NCI-H446 treated with DMSO at 0.1 percent for 48 hours (cell line): ENCODE measurements at places on chromosomes 6 and 20.

DNA sequence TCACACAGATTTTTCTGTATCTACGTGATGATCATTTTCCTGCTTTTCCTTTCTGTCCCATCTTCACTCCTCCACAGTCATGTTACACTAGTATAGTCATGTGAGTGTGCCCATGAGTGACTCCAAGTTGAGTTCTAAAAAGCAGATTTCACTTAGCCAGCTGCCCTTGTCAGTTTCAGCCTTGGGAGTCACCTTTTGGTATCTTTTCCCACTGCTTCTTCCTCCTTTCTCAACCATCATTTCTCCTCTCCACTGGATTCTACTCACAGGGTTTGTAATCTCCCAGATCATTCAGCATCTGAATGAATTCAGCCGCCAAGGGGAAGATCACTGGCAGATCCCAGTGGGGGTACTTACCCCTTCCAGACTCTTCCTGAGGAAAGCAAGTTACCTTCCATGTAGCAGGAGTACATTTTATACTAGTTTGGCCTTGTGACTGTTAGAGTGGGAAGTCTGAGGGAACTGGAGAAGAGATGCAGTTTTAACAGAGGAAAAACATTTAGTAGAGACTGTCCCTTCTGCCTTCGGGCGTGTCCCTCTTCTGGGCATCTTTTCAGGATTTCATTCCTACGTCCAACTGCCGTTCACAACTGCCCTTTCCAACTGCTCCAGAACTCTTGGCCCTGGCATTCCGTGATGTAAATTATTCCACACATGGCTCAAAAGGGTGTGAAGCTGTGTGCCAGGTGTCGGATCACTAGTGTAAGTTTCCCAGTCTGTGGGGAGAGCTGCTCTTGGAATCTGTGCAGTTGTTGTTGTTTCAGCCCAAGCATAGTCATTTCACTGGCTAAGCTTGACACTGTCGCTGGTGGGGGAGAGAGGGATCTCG is 38.9 kb downstream of the BICRAL start:
- DNase-seq, result no peak

DNA sequence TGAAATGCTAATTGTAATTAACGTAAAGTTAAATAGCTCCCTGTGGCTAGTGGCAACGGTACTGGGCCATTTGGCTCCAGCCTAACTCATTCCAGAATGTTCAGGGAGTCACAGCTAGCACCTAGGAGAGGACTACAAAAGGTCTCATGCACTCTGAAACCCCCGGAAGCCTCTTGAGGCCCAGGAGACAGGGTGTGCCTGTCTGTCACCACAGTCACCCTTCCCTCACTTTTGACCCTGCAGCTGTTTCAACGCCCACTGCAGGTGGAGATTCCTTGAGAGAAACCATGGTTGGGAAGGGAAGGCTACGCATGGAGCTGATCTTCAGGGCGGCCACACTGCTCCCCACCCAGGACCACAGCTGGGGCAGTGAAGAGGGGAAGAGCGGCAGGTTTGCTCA is 58.6 kb downstream of the SULF2 start:
- DNase-seq, result no peak

- no peak for DNase-seq
Observed at GRCh38 chr6:138374815-138375214, 2.9 kb upstream of the SMIM28 start.

DNA sequence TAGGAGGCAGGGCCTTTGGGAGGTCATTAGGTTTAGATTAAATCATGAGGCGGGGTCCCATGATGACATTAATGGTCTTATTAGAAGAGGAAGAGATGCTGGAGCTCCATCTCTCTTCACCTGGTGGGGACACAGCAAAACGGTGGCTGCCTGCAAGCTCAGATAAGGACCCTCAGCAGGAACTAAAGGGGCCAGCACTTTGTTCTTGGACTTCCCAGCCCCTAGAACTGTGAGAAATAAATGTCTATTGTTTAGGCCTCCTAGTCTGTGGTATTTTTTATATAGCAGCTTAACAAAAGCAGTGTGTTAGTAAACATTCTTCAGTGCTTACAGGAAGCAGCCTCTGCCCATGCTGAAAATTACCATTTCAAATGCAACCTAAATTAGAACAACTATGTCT is 157.6 kb downstream of the FOXA2 start:
- DNase-seq, result no peak

DNA sequence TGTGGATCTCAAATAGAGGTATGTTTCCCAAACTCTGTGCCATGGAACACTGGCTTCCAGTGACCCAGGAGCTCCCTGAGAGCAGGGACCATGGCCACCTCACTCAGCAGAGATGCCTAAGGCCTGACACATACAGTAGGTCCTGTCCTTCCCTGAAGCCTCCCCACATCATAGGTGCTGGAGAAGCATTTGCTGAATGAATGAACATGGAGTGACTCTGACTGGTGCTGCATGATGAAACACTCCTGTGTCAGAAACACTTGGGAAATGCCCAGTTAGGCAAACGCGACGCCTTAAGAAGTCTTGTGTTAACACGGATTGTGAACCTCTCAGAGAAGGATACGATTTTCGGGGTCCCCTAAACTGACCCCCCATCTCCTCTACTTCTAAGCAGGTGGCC is 14.3 kb downstream of the SLA2 start:
- DNase-seq, result no peak

- DNase-seq, result no peak
Observed at GRCh38 chr20:15364781-15365180, 1027.4 kb upstream of the FLRT3 start.

- no peak for DNase-seq
Observed at GRCh38 chr20:17394411-17394810, 136.8 kb downstream of the BFSP1 start.

DNA sequence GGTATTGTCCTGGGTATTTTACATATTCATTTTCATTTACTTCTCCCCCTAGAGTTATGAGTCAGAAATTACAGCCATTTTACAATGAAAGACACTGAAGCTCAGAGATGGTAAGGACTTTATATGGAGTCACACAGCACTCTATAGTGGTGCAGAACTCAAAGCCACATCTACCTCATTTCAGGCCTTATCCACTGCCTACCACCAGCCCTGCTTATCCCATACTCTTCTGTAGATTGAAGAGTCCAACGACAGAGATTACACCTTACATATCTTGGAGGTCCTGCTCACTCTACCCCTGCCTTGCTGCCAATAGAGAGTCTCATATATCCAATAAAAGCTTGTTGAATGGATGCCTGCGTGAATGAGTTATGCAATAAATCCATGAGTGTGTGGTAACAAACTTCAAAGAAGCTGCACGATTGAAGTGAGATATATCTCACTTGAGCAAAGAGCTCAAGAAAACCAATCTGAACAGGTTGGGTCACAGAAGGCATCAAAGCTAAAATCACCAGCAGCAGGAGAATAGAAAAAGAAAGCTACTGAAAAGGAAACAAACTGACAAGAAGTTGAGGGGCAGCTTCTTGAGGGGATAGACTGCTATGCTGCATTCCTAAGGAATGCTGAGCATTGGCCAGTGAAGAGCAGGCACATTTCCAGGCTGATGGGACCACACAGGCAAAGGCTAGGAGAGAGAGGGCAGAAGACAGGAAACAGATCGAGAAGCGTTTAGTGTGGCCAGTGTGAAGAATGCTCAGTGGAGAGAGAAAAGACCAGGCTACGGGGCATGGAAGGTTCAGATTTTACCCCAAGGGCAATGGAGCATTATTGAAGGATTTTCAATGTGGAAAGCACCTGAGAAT is 585.6 kb downstream of the DHX35 start:
- no peak for DNase-seq

DNA sequence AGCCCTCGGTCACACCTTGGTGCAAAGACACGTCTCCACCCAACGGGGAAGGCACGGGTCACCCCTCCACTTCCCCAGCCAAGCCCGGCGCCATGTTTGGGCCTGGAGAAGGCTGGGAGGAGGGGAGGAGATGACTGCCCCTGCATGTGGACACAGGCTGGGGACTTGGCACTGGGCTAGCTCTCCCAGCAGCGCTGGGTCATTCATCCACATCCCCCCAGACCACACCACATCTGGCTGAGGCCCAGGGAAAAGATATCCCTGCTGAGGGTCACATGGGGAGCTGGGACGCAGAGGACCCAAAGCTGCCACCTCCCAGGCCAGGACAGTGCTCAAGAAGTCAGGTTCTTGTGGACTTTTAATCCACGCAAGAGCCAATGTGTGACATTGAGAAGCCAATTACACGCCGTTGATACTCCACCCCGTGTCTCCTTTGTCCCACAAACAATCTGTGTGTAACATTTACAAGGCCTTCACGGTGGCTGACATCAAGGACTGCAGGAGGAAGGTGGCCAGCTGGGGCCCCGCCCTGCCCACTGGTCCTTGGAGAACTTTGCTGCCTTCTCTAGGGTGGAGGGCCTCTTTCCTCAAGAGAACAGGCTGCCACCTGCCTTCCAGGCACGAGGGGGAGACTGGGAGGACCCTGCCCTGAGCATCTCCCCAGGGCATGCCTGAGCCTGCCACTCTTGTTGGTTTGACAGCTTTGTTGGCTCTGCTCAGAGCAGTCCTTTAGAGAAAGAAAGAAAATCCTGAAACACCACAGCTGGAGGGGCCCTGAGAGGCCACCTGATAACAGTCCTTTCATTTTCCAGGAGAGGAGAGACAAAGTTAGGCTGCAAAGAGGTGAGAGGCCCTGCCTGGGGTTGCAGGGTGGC is 5.3 kb upstream of the IP6K3 start:
- no peak for DNase-seq

- peak; percentile 89 for DNase-seq
Observed at GRCh38 chr6:44217332-44218143, 812 bp downstream of the MYMX start.

GRCh38 chr6:139888681-139889122 is 514.3 kb upstream of the CITED2 start:
- no peak for DNase-seq

GRCh38 chr6:134647861-134648260 is 302.0 kb downstream of the ALDH8A1 start:
- DNase-seq, result no peak

GRCh38 chr6:122035173-122035572 is 364.3 kb upstream of the HSF2 start:
- DNase-seq, result no peak

DNA sequence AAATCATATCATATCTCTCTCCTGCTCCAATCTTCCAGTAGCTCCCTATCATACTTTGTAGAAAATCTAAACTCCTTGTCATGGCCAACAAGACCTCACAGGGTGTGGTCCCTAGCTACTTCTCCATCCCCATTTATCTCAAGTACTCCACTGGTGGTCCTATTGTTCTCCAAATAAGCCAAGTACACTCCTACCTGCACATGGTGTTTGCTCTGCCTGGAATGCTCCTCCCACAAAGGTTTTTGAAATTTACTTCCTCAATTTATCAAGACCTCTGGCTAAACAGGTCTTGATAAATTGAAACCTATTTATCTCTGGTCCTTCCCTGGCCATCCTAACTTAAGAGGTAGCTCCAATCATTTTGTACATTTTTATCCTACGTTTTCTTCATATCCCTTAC is 12.1 kb downstream of the TMX4 start:
- no peak for DNase-seq

GRCh38 chr6:28587746-28588075 is 62.0 kb downstream of the GPX5 start:
- DNase-seq, result no peak

GRCh38 chr6:130525408-130525807 is 159.6 kb downstream of the TMEM200A start:
- DNase-seq, result no peak

DNA sequence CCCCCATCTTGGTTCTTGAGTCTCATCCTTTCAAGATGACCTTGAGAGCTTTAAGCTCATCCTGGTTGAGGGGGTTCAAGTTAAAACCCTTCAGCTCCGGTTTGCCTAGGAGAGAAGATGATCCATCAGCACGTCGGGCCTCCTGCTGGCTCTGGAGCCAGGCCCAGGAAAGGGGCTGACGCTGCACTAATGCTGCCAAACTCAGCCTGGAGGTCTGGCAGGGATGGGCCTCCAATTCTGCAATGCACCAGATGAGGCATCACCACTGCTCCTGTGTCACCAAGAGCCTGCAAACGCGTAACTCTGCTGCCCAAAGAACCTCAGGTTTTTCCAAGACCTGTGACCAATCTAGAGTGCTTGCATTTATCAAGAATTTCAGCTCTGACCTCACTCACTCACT is 6.1 kb downstream of the PDRG1 start:
- peak; percentile 92 for DNase-seq

GRCh38 chr20:39338469-39339376 is 376.6 kb downstream of the DHX35 start:
- DNase-seq, result no peak

DNA sequence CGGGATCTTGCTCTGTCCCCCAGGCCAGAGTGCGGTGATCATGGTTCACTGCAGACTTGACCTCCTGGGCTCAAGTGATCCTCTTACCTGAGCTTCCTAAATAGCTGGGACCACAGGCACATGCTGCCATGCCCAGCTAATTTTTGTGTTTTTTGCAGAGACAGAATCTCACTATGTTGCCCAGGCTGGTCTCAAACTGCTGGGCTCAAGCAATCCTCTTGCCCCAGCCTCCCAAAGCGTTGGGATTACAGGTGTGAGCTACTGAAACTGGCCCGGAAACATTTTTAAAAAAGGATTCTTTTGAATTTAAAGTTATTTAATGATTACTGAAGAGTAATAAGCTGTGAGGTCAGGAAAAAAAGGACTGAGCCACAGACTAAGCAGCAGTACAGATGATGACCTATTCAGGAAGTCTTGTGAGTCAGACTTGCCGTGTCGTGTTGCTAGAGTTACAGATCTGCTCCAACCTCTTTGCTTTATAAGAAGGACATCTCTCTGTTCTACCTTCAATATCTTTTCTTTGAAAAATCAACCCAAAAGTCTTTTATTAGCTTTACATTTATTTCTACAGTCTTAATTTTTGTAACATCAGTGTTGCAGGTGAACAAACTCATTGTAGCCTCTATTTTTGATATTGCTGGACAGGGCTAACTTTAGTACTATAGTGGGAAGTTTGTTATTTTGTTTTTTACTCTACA is 108.7 kb downstream of the NCOA3 start:
- DNase-seq, result no peak

DNA sequence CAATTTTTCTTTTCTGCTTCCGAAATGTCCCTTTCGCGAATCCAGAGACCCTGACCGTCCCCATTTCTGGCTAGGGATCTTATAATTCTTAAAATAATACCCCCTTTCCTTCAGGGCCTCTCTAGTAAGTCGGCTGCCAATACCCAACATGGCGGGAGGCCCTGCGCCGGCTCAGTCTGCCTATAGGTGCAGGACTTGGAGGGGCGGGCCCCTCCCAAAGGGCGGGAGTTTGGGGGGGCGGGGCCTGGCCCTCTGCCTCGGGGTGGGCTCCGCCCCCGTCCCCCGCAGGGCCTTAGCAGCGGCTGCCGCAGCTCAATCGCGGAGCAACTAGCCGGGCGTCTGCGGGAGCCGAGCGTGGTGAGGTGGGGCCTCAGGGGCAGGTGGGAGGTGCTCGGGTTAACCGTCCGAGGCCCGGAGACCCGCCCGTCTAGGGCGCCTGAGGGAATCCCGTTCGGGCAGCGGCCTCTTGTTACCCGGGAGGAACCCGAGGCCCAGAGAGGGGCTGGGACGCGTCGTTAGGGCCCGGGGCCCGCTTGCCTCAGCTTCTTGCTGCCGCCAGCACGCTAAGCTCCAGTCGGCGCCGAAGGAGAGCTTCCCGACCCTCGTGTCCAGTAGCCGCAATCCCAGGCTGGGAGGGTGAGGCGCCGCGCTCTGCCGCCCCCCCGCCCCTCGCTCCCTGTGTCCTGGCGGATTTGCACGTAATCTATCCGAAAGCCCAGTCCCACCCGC is at the start of gene CEP250:
TSS of gene CEP250 (plus strand) at position 718 of the 729 bp plus-strand sequence. CDS start 6,770 bp downstream, outside the sequence.
- peak; percentile 95 for DNase-seq
